ENCODE measurements at places on chromosomes 6 and 20.

- H3K4me1 ChIP-seq = no peaks in the 10 kb centered on the region
- no peaks in the 10 kb centered on the region for H3K36me3 ChIP-seq
- H3K27ac ChIP-seq = no peak overlapping the region
- DNase-seq = no peak
These were observed 21.9 kb upstream of the GCLC start for GRCh38 chr6:53566755-53567154.

DNA sequence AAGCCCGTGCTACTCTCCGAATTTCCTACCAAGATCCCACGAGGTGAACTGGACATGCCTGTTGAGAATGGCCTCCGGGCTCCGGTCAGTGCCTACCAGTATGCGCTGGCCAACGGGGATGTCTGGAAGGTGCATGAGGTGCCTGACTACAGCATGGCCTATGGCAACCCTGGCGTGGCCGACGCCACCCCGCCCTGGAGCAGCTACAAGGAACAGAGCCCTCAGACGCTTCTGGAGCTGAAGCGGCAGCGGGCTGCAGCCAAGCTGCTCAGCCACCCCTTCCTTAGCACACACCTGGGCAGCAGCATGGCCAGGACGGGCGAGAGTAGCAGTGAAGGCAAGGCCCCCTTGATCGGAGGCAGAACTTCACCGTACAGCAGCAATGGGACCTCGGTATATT lies 8.0 kb upstream of the FAM83D start:
- DNase-seq = no peak
- H3K27ac ChIP-seq = no peak overlapping the region
- H3K4me1 ChIP-seq = no peaks in the 10 kb centered on the region
- no peak overlapping the region for H3K4me3 ChIP-seq
- no peaks in the 10 kb centered on the region for H3K27me3 ChIP-seq

DNA sequence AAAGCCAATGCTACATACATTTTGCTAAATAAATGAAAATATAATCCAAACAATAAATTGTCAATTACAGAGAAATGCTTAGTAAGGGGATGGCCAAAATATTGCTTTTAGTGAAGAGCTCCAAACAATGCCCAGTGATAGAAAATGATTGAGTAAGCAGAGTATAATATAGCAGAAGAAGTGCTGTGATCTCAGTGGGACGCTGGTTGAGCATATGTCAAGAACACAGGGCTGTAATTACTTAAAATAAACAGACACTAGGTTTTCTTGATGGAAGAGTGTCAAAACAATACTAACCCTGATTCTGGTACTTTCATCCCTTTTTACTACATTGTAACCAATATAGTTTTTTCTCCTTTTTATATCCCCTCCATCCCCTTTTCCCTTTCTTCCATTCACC lies 150.3 kb downstream of the GRIK2 start:
- no peak for DNase-seq
- H3K4me3 ChIP-seq = no peak overlapping the region
- H3K27ac ChIP-seq = no peak overlapping the region
- no peaks in the 10 kb centered on the region for H3K36me3 ChIP-seq
- H3K27me3 ChIP-seq = no peaks in the 10 kb centered on the region
- no peaks in the 10 kb centered on the region for H3K4me1 ChIP-seq

DNA sequence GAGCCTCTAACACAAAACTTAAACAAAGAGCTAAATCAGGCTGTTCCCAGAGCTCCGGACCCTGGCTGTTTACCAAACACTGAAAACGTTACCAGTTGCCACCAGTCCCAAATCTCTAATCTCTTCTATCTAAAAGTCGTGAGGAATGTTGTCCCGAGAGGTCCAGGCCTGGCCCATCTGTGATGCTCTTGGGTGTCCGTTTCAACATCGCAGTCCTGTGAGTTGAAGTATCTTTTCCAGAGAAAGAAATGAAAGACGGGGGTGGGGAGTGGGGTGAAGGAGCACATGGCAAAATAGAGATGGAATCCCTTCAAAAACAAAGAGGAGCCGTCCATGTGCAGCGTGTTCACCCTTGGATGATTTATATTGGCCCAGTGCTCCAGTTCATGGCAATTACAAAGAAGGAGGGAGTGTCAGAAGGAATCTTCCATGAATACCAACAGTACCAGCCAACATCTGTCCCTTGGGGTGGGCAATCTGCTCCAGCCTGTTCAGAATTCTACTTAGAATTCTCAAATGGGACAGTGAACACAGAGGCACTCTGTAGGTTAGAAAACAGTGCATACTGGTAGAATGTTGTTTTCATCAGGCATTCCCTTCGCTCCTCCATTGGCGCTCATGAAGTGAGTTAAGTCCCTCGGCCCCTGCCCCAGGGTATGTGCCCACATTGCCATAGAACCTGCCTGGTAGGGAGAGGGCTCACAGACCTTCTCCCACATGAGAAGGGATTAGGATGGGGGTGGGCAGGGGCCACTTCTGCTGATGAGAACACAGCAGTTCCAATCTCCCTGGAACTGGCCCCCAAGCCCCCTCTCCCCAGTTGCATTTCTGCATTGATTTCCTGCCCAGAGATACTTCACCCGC lies 112.1 kb downstream of the LY86 start:
- H3K27me3 ChIP-seq = peaks cover 23% of the 10 kb centered on the region
- H3K36me3 ChIP-seq = no peaks in the 10 kb centered on the region
- H3K4me3 ChIP-seq = no peak overlapping the region
- no peak for DNase-seq

GRCh38 chr6:3263096-3263495 lies 4.3 kb downstream of the PSMG4 start:
- H3K27me3 ChIP-seq = no peaks in the 10 kb centered on the region
- no peak overlapping the region for H3K4me3 ChIP-seq
- H3K27ac ChIP-seq = no peak overlapping the region
- H3K36me3 ChIP-seq = peaks cover 38% of the 10 kb centered on the region
- peaks cover 59% of the 10 kb centered on the region for H3K4me1 ChIP-seq
- no peak for DNase-seq

- DNase-seq = no peak
- no peaks in the 10 kb centered on the region for H3K36me3 ChIP-seq
- H3K4me1 ChIP-seq = no peaks in the 10 kb centered on the region
- H3K27ac ChIP-seq = no peak overlapping the region
These were observed 505.2 kb downstream of the CBLN4 start for GRCh38 chr20:55500130-55500529.

- no peak for DNase-seq
- H3K36me3 ChIP-seq = no peaks in the 10 kb centered on the region
- H3K27ac ChIP-seq = no peak overlapping the region
These were observed 555 bp upstream of the ZBTB46 start for GRCh38 chr20:63831646-63831992.

GRCh38 chr6:158356586-158357546 lies 44.6 kb downstream of the TULP4 start:
- H3K4me1 ChIP-seq = peaks cover 18% of the 10 kb centered on the region
- no peaks in the 10 kb centered on the region for H3K27me3 ChIP-seq
- H3K36me3 ChIP-seq = no peaks in the 10 kb centered on the region
- DNase-seq = no peak

- no peak overlapping the region for H3K4me3 ChIP-seq
- H3K27ac ChIP-seq = no peak overlapping the region
- H3K27me3 ChIP-seq = no peaks in the 10 kb centered on the region
- H3K4me1 ChIP-seq = no peaks in the 10 kb centered on the region
- no peaks in the 10 kb centered on the region for H3K36me3 ChIP-seq
- no peak for DNase-seq
These were observed 182.8 kb downstream of the ZMYND8 start for GRCh38 chr20:47173596-47174216.

DNA sequence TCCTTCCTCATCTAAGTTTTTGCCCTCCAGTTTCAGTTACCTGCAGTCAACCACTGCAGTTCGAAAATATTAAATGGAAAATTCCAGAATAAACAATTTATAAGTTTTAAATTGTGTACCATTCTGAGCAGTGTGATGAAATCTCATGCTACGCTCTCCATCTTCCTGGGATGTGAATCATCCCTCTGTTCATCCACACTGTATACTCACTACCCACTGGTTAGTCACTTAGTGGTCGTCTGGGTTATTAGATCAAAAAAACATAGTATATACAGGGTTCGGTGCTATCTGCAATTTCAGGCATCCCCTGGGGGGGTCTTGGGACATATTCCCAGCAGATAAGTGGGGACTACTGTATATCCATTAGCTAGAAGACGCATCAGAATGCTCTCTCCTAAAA lies 151.9 kb upstream of the SLC22A16 start:
- H3K27ac ChIP-seq = no peak overlapping the region
- DNase-seq = no peak
- H3K4me3 ChIP-seq = no peak overlapping the region
- no peaks in the 10 kb centered on the region for H3K27me3 ChIP-seq

- no peak for DNase-seq
- no peaks in the 10 kb centered on the region for H3K36me3 ChIP-seq
- no peaks in the 10 kb centered on the region for H3K27me3 ChIP-seq
- no peak overlapping the region for H3K27ac ChIP-seq
- H3K4me1 ChIP-seq = peaks cover 8% of the 10 kb centered on the region
These were observed 162.8 kb downstream of the SCML4 start for GRCh38 chr6:107661291-107661690.

Measured in T-cell (primary cell).